ENCODE measurements at places on chromosomes 7 and 10. TPM values are rescaled to one million over a fixed set of nuclear protein-coding genes. Genes with fewer than 3 reads are reported as not detected.

H2BK1 gene
- total RNA-seq = not detected

MAGI2 gene
- total RNA-seq = 16.0 TPM

SPRN gene
- 0.59 TPM for total RNA-seq

LIPK gene
- total RNA-seq = not detected

FGFBP3 gene
- 0.59 TPM for total RNA-seq

ZCCHC24 gene
- total RNA-seq = 24.5 TPM

BEND7 gene
- total RNA-seq = 4.8 TPM

ZMYND11 gene
- total RNA-seq = 60.3 TPM

IGF2BP3 gene
- 53.6 TPM for total RNA-seq

C10orf95 gene
- total RNA-seq = not detected

PIP gene
- total RNA-seq = not detected

PNLIPRP1 gene
- total RNA-seq = not detected

ACTR3C gene
- 1.2 TPM for total RNA-seq

NEUROG3 gene
- total RNA-seq = not detected

CALN1 gene
- under 0.01 TPM for total RNA-seq

PTN gene
- 7.7 TPM for total RNA-seq

GDF2 gene
- not detected for total RNA-seq

TACC2 gene
- total RNA-seq = 7.8 TPM

NME8 gene
- not detected for total RNA-seq

MEPCE gene
- 17.9 TPM for total RNA-seq

CDHR1 gene
- under 0.01 TPM for total RNA-seq

STRIP2 gene
- 3.3 TPM for total RNA-seq

PAPOLB gene
- not detected for total RNA-seq

LBX1 gene
- total RNA-seq = not detected

ARMC3 gene
- total RNA-seq = not detected

INHBA gene
- total RNA-seq = 257 TPM

NPSR1 gene
- total RNA-seq = not detected

CYP3A4 gene
- not detected for total RNA-seq

RFC2 gene
- total RNA-seq = 6.2 TPM

PRPS1L1 gene
- not detected for total RNA-seq

FAM237B gene
- not detected for total RNA-seq

ABCB4 gene
- 0.30 TPM for total RNA-seq

OLAH gene
- 0.30 TPM for total RNA-seq

ATP6V0A4 gene
- 0.30 TPM for total RNA-seq
